ENCODE measurements at places on chromosomes 11 and 22.
A peak's percentile ranks its signal among the peaks of the same experiment; 100 is the strongest.

- no peak for DNase-seq
Observed at GRCh38 chr11:60528465-60528864, 13.3 kb downstream of the MS4A13 start.

- no peak for DNase-seq
Observed at GRCh38 chr11:104015649-104016415, 20.6 kb upstream of the DDI1 start.

DNA sequence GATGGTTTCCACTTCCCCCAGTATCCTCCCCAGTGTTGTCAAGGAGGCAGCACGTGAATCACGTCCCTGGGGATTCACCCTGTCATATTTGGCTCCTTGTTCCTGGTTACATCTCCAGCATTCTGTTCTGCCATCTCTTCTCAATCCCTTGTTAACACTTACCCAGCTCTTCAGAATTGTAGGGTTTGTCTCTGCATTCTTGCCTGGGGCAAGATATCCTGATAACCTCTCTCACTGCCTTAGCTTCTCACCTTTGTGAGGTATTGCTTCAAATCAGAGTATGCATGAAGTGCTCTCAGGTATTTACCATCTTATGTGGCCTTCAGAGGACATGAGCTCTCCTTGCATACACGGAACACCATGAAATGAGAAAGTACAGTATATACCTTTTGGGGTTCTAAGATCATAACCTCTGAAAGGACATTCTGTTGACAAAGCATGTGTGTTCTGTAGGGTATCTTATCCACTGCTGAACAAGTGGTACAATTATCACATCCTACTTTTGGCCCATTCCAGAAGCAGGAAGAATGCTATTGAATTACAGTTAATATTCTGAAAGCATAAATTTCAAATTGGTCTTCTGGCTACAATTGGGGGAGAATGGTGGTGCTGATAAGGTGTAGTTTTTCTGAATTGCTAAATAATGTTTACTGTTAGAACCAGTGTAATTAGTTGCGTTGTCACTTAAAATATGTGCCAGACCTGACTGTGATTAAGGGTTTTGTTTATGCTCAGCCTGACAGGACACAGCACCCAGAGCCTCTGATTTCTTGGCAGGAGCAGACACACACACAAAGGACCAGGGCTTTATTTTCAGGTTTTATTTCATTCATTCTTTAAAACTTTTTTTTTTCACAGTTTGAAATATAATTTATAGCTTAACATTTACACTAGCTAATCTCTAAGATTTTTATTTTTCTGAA, 32.7 kb downstream of the VSTM5 start:
- no peak for DNase-seq

DNA sequence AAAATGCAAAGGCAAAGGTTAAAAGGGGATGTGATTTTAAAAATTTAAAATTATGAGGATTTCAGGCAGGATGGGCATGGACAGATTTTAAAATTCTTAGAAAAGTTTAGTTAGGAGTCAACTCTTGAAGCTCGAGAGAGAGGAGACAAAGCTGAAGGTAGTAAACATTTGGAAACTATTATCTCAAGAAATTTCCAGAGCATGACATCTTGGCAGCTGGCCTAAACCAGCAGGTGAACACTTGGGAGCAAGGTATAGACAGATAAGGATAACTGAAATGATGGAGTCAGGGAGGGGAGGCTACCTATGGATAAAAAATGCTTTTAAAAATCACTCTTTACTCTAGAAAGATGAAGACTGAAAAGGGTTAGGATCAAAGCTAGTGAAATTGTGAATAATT, 13.7 kb downstream of the POU2AF3 start:
- DNase-seq = no peak

DNA sequence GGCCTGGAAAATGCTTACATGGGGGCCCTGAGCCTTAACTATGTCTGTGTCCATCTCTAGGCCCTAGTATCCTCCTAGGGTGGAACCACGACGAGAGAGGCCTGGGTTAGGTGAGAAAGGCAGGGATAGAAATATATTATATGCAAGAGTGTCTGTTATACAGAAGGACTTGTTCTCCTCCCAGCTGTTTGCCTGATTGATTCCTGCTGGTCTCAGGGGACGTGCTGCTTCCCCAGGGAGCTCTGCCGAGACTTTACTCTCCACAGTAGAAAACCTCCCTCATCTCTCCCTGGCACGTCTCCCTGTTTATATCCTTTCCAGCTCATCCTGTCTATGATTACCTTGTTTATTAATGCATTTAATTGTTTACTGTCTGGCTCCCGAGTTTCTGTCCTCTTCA, 132.6 kb downstream of the MIAT start:
- DNase-seq = no peak

DNA sequence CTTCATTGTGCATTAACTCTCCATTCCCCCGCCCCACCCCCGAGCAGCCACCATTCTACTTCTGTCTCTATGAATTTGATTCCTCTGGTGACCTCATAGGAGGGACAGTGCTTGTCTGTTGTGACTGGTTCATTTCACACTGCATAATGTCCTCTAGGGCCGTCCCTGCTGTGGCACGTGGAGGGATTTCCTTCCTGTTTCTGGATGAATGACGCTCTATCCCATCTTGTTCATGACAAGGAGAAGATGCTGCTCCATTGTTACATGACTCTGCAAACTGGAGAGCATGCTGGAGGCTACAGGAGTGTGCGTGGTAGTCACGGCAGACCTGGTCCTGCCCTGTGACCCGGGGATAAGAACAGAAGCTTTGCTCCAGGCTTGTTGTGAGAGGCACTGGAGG, 61.3 kb downstream of the RTL6 start:
- no peak for DNase-seq

DNA sequence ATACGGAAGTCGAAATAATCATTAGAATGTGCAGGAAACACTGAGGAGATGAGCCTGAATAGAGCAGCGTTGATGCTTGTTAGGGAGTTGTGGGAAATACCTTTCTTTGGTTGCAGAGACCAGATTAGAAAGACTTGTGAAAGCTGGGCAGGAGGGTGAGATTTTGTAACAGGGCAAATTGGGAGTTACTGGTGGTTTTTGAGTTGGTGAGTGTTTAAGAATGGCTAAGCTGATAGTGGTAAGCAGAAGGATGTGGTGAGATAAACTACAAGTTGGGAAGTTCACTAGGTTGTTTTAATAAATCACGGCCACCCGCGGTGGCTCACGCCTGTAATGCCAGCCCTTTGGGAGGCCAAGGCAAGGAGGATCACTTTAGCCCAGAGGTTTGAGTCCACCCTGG, 34.4 kb downstream of the MCAM start:
- DNase-seq = no peak

GRCh38 chr22:24412274-24412673, 15.1 kb upstream of the ADORA2A start:
- DNase-seq = peak; percentile 12

GRCh38 chr22:47055921-47056320, 293.5 kb downstream of the TBC1D22A start:
- no peak for DNase-seq

DNA sequence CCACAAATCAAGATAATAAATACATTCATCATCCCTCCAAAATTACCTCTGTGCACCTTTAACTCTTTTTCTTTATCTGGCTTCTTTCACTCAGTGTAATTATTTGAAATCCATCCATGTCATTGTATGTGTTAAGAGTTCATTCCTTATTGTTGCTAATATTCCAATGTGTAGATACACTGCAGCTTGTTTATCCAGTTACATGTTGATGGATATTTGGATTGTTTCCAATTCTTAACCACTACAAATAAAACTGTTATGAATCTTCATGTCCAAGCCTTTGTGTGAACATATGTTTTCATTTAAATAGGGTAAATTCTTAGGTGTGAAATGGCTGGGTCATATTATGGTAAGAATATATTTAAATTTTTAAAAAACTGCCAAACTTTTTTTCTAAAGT, 323.3 kb upstream of the NCAM1 start:
- no peak for DNase-seq

- no peak for DNase-seq
Observed at GRCh38 chr11:56886455-56886854, 102.3 kb upstream of the OR5AK2 start.

DNA sequence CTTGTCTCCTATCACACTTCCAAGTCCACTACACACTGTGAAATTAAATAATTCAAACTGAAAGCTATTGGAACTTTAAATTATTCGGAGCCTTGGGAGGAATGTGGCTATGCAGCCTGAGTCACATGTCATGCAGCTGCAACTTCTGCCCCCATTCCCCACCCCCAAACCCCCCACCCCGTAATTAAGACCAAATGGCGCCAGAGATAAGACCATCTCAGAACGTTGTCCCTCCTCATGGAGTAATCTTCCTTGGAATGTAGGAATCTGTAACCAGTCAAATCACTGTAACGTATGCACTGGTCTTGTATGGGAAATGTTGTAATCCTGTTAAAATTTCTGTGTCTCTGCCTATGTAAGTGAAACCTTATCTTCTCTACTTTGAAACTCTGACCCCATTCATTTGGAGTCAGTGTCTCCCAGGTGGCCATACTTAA, 37.0 kb downstream of the GAB2 start:
- DNase-seq = no peak

GRCh38 chr11:132848336-132848735, 684.0 kb downstream of the OPCML start:
- DNase-seq = no peak

DNA sequence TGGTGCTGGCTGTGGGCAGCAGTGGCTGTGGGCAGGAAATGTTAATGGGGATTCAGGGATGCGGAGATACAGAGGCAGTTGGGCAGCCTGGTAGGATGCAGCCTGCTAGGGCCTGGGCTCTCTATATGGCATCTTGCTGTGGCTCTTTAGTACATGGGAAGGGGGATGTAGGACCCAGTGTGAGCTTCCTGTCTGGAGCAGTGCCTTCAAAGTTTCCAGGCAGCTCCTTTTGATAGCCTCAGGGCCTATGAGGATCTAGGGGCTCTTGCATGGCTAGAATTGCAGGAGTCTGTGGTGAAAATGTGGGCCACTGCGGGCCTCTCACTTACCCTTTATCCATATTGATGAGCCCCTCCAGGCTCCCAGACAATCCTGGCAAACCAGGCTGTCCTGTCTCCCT, 213.2 kb upstream of the SNX19 start:
- no peak for DNase-seq

GRCh38 chr11:123313262-123313661, 116.8 kb upstream of the GRAMD1B start:
- no peak for DNase-seq

DNA sequence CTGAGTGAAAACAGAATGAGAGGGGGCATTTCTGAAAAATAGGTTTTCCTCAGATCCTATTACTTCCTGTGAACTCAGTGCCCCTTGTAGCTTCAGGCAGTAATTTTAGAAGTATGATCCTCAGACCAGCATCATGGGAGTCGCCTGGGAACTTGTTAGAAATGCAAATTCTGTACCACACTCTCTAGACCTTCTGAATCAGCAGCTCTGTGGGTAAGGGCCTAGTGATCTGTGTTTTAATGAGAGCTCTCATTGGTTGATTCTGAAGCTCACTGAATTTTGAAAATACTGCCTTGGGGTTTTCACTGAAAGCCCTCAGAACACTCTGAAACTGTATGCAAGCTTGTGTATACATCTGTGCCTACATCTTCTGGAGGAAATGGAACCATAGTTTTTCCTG, 647.2 kb upstream of the ANO5 start:
- no peak for DNase-seq
